ENCODE measurements at places on chromosomes 2 and 18. TPM values are rescaled to one million over a fixed set of nuclear protein-coding genes. Genes with fewer than 3 reads are reported as not detected.

Gene SERPINB12
- total RNA-seq: not detected

Gene IL18R1
- total RNA-seq: not detected

Gene RNF125
- total RNA-seq: 0.36 TPM

Gene CXCR1
- total RNA-seq: not detected

Data from A172 (cell line).